ENCODE measurements at places on chromosomes 13 and 19.

DNA sequence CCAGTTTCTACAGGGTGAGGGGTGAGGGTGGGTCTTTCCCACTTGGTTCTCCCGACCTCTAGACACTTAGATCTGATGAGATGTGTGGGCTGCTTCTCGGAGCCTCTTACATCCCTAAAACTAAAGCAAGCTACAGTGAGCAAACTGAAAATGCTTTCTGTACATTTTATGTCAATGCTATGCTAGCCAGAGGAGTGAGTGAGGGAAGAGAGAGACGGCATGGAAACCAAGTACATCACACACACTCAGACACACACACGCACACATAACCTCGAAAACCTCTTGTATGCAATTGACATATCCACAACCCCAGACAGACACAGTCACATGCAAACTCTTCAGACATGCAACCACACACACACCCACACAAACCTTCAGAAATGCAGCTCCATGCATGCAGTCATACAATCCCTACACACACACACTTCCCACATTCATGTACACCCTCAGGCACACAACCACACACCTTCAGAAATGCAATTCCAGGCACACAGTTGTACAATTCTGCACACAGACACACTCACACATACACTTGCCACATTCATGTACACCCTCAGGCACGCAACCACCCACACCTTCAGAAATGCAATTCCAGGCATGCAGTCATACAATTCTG is 1.4 kb downstream of the SLC1A6 start:
- DNase-seq: no peak

GRCh38 chr13:64755961-64756360 is 2474.2 kb downstream of the PCDH9 start:
- DNase-seq: no peak

DNA sequence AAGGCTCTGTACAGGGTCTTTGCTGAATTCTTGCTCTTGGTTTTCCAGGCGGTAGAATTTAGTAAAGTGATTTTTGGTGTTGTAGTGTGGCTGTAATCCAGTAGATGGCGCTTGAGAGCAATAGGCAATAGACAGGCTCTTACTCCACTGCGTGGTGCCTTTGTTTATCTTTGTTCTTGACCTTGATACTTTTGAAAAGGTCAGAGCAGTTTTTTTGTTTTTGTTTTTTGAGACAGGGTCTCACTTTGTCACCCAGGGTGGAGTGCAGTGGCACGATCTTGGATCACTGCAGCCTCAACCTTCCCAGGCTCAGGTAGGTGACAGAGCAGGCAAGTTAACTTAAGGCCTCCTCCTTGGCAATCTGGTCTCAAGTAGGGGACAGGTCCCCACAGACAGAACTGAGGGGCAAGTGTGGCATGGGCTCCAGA is 12.2 kb upstream of the LILRA5 start:
- peak; percentile 42 for DNase-seq

- DNase-seq: no peak
These were observed 9.3 kb upstream of the RPS15 start for GRCh38 chr19:1428738-1429391.

GRCh38 chr13:50123862-50124535 is 108.8 kb downstream of the KCNRG start:
- peak; percentile 73 for DNase-seq

- no peak for DNase-seq
These were observed 5.5 kb downstream of the SIN3B start for GRCh38 chr19:16834747-16835146.

- no peak for DNase-seq
These were observed 282.9 kb downstream of the SLITRK5 start for GRCh38 chr13:87954091-87954490.

DNA sequence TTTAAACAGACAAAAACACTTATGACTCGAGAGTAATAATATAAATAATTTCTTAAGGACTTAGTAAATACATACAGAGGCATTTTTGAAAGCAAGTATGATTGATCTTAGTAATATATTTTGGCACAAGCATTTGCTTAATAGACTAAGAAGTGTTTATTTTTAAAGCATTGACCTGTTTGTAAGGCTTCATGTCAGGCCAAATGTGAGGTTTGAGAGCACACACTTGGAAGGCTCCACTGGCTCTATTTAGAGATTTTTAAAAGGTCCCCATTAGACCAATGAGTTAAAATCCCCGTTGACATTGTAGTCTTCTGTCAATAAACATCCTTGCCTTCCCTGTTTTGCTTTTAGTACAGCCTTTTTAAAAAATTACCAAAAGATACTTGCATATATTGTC is 50.4 kb downstream of the ATP8A2 start:
- DNase-seq: no peak

DNA sequence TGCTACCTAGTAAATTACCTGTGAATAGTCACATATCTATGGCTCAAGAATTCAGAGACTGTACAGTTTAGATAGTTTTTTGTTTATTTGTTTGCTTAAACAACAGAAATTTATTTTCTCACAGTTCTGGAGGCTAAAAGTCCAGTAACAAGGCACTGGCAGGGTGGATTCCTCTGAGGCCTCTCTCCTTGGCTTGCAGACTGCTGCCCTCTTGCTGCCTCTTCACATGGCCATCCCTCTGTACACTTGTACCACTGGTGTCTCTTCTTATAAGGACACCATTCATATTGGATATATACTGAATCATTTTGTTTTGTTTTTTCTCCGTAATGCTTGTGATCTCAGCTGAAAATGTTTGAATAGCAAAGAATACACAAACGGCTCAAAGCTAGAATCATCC is 56.4 kb upstream of the MIR17HG start:
- no peak for DNase-seq

DNA sequence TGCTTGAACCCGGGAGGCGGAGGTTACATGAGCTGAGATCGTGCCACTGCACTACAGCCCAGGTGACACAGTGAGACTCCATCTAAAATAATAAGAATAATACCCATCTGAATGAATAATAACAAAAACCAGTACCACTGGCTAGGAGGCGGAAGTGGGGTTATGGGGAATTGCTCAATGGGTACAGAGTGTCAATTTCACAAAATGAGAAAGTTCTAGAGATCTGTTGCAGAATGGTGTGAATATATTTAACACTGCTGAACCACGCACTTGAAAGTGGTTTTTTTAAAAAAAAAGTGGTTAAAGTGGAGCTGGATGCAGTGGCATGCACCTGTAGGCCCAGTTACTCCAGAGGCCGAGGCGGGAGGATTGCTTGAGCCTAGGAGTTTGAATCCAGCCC is 18.5 kb downstream of the KLF2 start:
- no peak for DNase-seq

GRCh38 chr13:34338102-34338501 is 520.2 kb downstream of the RFC3 start:
- no peak for DNase-seq

GRCh38 chr13:113607056-113607888 is 22.7 kb downstream of the TFDP1 start:
- no peak for DNase-seq

GRCh38 chr19:5076440-5077208 is 107.7 kb downstream of the KDM4B start:
- no peak for DNase-seq

DNA sequence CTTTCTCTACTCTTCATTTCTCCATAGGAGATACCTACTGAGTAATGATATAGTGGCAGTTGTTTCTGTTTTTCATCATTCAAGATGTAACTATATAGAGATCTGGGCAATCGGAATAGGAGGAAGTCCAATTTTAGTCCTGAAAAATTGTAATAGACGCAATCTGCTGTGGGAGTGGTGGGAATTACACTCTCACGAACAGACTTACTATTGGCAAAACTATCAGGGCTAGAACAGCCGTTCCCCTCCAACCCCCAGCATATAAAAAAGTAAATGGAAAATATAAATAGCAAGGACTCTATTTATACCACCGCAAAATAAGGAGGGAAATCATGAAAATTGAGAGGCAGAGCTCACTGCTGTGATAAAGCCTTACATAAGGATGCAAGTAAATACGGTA is 330.1 kb downstream of the FGF14 start:
- no peak for DNase-seq

GRCh38 chr19:953445-954271 is 27.8 kb downstream of the ARID3A start:
- no peak for DNase-seq

DNA sequence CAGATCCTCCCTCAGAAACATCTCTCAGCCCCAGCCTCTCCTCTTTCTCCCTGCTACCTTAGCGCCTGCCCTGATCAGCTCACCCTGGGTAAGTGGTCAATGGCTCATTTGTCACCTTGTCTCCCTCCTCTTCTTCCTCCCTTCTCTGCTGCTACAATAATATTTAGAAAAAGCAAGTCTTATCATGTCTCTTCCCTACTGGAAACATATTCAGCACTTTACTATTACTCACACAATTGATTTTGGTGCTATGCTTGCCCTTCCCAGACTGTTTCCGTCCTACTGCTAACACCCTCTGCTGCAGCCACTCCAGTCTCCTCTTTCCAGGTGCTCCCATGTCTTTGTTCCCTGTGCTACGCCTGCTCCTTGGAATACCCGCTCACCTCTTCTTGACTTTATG is 35.8 kb downstream of the ESD start:
- no peak for DNase-seq

- no peak for DNase-seq
These were observed 387.8 kb downstream of the ZNF536 start for GRCh38 chr19:30760014-30760413.

- no peak for DNase-seq
These were observed 109.7 kb downstream of the NUFIP1 start for GRCh38 chr13:44879452-44880058.

DNA sequence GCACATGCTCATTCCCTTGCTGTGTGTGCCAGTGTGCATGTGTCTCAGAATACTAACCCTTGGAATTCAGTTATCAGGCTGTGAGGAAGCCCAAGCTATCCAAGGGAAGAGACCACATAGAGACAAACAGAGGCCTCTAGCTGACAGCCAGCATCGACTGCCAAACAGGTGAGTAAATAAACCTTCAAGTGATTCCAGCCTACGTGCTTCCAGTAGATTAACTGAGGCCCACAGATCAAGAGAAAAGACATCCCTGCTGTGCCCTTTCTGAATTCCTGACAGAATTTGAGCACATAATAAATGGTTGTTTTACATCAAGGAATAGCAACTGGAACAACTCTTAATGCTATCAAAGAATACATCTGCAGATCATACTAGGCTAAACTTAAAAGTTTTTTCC is 17.5 kb downstream of the ZC3H13 start:
- DNase-seq: no peak

DNA sequence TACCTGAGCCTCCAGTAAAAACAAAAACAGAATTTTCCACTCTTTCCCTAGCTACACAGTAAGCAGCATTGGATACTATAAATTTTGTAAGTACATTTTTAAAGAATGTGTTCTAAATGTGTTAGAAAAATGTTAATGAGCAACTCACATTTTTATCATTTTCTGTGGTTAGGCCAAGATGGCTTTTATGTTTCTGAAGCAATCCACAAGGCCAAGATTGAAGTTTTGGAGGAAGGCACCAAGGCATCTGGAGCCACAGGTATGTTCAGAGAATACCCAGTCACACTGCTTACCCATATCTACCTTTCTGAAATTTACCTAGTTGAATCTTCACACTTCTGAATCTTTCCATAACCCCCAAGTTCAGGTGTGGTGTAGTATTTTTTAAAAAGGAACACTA is 21.6 kb downstream of the SERPINE3 start:
- no peak for DNase-seq

DNA sequence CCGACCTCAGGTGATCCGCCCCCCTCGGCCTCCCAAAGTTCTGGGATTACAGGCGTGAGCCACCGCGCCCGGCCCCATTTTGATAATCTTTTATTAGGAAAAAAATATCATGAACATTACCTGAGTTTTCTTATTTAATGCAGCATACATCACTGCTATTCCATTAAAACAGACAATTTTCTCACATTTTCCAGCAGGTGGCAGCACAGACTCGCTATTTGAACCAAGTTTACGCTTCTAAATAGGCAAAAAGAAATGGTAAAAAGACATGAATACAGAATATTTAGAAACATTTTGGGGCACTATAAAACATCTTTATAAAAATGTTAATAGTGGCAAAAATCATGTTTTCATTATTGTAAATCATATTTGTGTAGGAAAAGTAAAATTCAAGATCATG is 903.1 kb downstream of the SLITRK6 start:
- DNase-seq: peak; percentile 7

- DNase-seq: no peak
These were observed 9.6 kb downstream of the ABHD13 start for GRCh38 chr13:108227651-108228272.

GRCh38 chr19:19548915-19549759 is 11.1 kb downstream of the CILP2 start:
- DNase-seq: no peak
